ENCODE measurements at places on chromosomes 4 and X. TPM values are rescaled to one million over a fixed set of nuclear protein-coding genes. Genes with fewer than 3 reads are reported as not detected.

Gene POU3F4
- total RNA-seq, result not detected

Gene ARFIP1
- total RNA-seq, result 25.0 TPM

Gene GK
- 30.3 TPM for total RNA-seq

Gene AREG
- 0.53 TPM for total RNA-seq

Gene MAGEA2B
- not detected for total RNA-seq

Gene SLC9B1
- total RNA-seq, result 1.2 TPM

Gene GAGE1
- total RNA-seq, result not detected

Gene TKTL1
- total RNA-seq, result 1.1 TPM

Gene HMGB3
- total RNA-seq, result 47.3 TPM

Gene C4orf36
- not detected for total RNA-seq

Gene PNMA6A
- 0.45 TPM for total RNA-seq

Gene TASL
- total RNA-seq, result 3.2 TPM

Gene FATE1
- not detected for total RNA-seq

Gene RXFP1
- not detected for total RNA-seq

Gene GRIA3
- not detected for total RNA-seq

Gene AWAT2
- not detected for total RNA-seq

Gene HSFX4
- total RNA-seq, result not detected

Gene CLDN2
- total RNA-seq, result not detected

Gene GLRB
- not detected for total RNA-seq

Gene ATG4A
- 9.9 TPM for total RNA-seq

Gene TRPC3
- 2.1 TPM for total RNA-seq

Gene NKX3-2
- not detected for total RNA-seq

Gene JCHAIN
- total RNA-seq, result not detected

Gene SPATA18
- total RNA-seq, result 0.35 TPM

Gene SPANXN3
- total RNA-seq, result not detected

Gene TMEM156
- total RNA-seq, result 18.5 TPM

Gene UGT2A1
- total RNA-seq, result not detected

Gene VCX3B
- not detected for total RNA-seq

Gene PABPC4L
- total RNA-seq, result not detected

Gene WDR17
- total RNA-seq, result 0.26 TPM

Gene PTCHD1
- total RNA-seq, result not detected

Gene ARL9
- total RNA-seq, result 0.55 TPM

Gene NDUFC1
- 32.2 TPM for total RNA-seq

Gene GATA1
- total RNA-seq, result not detected

Gene TENT5D
- not detected for total RNA-seq

Gene NEUROG2
- total RNA-seq, result 0.12 TPM

Gene TBX22
- not detected for total RNA-seq

Gene FAM53A
- 1.6 TPM for total RNA-seq

Gene TSPAN7
- total RNA-seq, result not detected

Gene MAGEA9B
- total RNA-seq, result not detected

Gene CT83
- total RNA-seq, result not detected

Gene XAGE2
- not detected for total RNA-seq

Gene ADAM29
- total RNA-seq, result not detected

Gene REELD1
- not detected for total RNA-seq

Gene MAGEC3
- not detected for total RNA-seq

Gene MXD4
- 14.3 TPM for total RNA-seq

Gene MFAP3L
- 0.59 TPM for total RNA-seq

Gene PARM1
- total RNA-seq, result 0.09 TPM

Gene CYSLTR1
- total RNA-seq, result 1.3 TPM

Gene SPACA5
- not detected for total RNA-seq

Gene RHOXF1
- not detected for total RNA-seq

Gene WNK3
- 0.03 TPM for total RNA-seq

Measured in activated CD8-positive, alpha-beta memory T cell treated with anti-CD3 and anti-CD28 coated beads, Interleukin-2, amount 10 ng/mL, durations not matched to agents 7 days and 5 days (primary cell).